ENCODE measurements at places on chromosomes 6 and 20.

DNA sequence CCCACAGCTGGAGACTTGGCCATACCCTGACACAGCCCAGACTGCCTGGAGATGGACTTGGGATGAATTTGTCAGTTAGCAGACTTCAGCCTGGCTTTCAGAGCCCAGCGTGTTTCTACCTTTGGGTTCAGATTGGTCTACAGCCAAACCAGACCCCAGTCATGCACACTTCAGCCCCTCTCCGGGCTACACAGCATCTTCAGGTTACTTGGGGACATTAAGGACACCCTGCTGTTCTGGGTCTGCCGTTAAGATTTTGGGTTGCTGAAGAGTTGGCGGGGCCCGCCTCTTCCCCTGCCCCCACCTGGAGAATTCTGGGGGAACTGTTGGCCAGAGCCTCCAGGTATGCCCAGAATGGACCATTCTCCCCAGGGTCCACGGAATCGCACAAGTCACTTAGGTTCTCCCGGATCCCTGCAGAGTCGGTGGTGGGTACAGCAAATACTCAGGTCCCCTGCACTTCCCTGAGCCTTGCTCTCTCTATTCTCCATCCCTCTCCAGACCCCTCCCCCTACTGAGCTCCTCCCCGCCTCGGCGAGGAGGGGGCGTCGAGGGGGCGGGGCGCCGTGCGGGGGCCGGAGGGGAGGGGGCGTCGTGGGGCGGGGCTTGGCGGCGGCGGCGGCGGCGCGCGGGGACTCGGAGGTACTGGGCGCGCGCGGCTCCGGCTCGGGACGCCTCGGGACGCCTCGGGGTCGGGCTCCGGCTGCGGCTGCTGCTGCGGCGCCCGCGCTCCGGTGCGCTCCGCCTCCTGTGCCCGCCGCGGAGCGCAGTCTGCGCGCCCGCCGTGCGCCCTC is at the start of gene PTK7:
Gene PTK7 (plus strand): TSS at position 645 of the 794 bp plus-strand sequence. CDS start 175 bp downstream, outside the sequence.
- peak; percentile 45 for DNase-seq

DNA sequence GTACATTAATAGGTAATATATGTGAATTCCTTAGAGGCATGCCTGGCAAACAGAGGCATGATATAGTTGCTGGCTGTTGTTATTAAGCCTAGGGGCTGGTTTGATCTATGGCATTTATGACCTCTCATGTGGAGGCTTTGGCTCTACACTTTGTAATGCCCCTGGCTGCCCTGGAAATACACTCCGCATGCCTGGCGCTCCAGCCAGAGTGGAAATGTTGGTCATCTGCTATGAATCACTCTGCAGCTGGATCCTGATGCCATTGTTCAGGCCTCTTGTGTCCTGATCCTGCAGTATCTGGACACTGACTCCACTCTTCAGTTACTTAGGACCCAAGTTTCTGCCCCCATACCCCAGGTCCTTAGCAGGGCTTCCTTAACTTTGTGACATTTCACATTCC is 200.5 kb upstream of the PCSK2 start:
- no peak for DNase-seq

- no peak for DNase-seq
These were observed 863.9 kb upstream of the MANEA start for GRCh38 chr6:94713446-94713845.

DNA sequence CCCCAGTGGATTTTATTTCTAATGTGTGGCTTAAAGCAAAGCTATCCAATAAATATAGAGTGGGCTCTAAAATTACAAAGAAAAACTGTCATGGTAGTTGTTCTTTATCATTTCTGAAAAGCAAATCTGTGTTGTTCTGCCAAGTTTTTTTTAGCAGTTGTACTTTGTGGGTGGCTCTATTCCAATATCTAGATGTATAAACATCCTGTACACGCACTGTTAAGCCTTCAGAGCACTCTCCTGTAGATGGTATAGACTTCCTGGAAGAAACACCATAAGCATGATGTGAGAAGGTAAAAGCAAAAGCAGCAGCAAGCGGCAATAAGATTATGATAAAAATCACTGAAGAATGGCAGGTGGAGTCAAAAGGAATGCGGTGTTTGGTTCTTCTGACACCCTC is 21.5 kb upstream of the TMEM30A start:
- DNase-seq = no peak

GRCh38 chr20:58048096-58048702 is 180.3 kb downstream of the ANKRD60 start:
- DNase-seq = peak; percentile 11

- no peak for DNase-seq
These were observed 614.0 kb upstream of the EYS start for GRCh38 chr6:66321017-66321416.

GRCh38 chr20:25508083-25508770 is 77.1 kb downstream of the NINL start:
- DNase-seq = no peak

- DNase-seq = no peak
These were observed 53.5 kb upstream of the DEK start for GRCh38 chr6:18317850-18318249.

GRCh38 chr6:53746442-53747103 is 48.2 kb upstream of the LRRC1 start:
- DNase-seq = no peak

- no peak for DNase-seq
These were observed 375 bp upstream of the TMEM14C start for GRCh38 chr6:10722570-10722819.

GRCh38 chr6:157198425-157199279 is 124.7 kb downstream of the TMEM242 start:
- no peak for DNase-seq

GRCh38 chr20:62921119-62921687 is 5.1 kb downstream of the DIDO1 start:
- peak; percentile 77 for DNase-seq

DNA sequence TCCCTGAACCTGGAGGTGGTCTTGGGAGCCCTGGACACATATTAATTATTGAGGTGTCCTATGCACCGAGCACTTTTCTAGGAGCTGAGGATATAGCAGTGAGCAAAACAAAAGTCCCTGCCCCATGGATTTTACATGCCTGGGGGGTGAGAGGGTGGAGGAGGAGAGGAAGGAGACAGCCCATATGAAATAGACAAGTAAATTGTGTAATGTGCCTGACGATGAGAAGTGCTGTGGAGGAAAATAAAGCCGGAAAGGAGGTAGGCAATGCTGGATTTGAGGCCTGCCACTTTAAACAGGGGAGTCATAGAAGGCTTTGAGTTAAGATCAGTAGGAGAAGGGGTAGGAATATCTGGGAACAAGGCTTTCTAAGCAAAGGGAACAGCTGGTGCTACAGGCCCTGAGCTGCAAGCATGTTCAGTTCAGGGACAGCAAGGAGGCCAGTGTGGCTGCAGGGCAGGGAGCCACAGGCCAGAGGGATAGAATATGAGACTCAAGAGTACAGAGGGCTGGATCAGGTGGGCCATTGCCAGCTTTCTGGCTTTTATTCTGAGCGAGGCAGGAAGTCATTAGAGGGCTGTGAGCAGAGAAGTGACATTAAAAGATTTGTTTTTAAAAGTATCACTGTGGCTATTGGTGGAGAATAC is 19.1 kb upstream of the MYLIP start:
- no peak for DNase-seq

DNA sequence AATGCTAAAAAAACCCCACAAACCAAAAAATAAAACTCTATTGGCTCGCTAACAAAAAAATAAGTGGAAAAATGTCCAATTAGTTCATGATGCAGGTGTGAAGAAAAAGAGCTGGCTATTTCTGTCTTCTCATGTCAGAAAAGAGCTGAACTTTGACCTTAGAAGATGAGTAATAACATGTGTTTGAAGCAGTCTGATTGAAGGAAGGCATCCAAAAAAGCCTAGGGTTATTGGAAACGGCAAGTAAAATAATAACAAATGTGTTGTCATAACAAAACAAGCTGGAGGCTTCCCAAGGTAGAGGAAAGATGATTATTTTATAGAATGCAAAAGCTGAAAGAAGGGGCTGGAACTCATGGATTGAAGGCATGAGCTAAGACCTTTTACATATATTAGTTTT is 94.4 kb upstream of the FAM184A start:
- DNase-seq = no peak

- no peak for DNase-seq
These were observed 678.8 kb upstream of the MARCKS start for GRCh38 chr6:113178349-113178748.

- no peak for DNase-seq
These were observed at the start of gene FUT9 for GRCh38 chr6:96015518-96016333. Gene FUT9 (plus strand): TSS chr6:96015974. CDS start chr6:96203156, 187,182 bp downstream.

- no peak for DNase-seq
These were observed 533.6 kb downstream of the HAO1 start for GRCh38 chr20:7406671-7407070.

DNA sequence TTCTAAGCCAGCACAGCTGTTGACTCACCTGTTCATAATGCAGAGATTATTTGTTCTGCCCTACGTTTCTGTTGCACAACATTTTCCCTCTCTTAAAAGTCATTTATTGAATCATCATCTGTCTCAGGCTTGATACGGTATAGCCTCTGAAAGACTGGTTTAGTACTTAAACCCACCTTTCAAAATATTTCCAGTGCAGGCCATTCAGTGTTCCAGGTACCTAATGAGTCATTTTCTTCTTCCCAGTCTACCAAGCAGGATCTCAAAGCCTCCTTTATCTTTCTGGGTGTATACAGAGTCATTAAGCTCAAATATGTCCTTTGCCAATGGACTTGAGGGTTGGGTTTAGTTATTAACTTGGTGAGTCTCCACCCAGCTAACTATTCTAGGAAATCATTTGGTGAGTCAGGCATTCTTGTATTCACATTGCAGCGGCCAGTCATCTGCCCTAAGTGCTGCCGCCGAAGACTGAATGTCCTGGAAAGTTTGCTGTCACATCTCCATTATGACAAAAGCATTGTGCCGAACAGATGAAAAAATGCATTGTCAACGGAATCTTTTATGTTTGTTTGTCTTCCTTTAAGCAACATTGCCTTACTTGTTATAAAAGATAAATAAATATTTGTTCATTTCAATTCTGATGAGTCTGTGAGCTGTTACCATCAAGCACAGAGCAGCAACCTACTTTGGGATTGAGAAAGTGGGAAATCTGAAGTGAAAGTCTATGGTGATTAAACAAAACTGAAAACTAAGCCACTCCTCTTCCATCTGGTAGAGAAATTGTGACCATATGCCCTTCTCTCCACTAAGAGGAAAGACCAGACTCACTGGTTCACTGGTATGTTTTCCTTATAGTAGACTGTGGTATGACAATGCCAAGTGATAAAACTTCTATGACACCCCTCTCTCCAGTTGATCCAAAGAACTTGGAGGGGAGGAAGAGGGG is 14.3 kb upstream of the FAM135A start:
- DNase-seq = no peak
